ENCODE measurements at places on chromosomes 3 and 15.

GRCh38 chr15:86865920-86866319 lies 786.2 kb downstream of the AGBL1 start:
- DNase-seq: no peak

- DNase-seq: no peak
These were observed 39.5 kb downstream of the MFSD1 start for GRCh38 chr3:158841387-158841786.

GRCh38 chr15:67403428-67404154 lies 117.3 kb upstream of the C15orf61 start:
- DNase-seq: no peak

DNA sequence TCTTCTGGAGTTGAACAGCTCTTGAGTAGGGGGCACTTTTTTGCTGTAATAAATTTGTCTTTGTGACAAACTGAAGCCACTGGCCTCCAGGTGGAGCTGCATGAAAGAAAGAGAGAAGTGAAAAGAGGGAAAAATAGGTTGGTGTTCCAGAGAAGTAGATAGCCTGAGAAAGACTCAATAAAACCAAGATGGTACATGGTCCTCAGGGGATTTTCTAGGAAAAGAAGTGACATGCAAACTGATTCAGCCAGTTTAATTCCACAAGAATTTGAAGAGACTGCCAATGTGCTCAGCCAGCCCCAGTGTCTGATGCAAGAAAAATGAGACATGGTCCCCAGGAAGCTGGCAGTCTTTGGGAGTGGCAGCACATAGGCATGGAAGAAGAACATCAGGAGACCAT lies 152.7 kb downstream of the CD47 start:
- no peak for DNase-seq

DNA sequence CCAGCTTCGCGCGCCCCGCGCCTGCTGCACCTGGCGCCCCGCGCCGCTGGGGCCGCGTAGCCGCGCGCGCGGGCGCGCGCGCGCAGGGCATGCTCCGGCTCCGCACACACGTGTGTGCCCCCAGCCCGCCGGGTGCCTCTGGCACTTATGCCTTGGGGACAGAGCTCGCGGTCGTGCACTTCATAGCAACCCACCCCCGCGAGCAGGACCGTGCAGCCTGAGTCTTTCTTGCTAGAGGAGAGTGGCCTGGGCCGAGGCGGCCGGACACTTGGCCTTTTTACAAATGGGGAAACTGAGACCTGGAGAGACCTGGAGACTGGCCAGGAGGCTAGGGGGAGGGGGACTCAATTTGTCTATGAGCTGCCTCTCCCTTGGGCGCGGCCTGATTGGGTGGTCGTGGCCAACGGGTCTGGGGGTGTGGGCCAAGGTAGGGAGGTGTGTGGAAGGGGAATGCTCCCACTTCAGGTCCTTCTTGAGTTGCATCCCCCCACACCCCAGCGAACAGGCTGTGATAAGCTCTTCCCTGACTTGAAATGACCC lies 562 bp downstream of the NBEAL2 start:
- no peak for DNase-seq

DNA sequence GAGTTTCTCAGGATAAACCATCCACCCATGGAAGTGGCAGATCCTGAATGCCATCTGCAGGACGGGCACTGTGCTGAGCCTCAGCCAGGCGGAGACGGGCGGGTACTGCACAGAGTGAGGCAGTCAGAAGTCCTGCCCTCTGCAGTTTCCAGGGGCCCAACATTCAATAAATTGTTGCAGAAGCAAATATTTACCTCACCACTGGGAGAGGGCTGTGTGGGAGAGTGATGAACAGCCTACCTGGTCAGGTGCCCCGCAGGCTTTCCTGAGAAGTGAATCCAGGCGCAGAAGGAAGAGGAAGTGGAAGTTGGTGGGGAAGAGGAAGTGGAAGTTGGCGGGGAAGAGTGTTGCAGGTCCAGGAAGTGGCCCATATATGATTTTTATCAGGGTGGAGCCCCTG lies 100.8 kb downstream of the SLCO3A1 start:
- DNase-seq: no peak
